ENCODE measurements at places on chromosomes 11 and 22.
A peak's percentile ranks its signal among the peaks of the same experiment; 100 is the strongest.

- no peak for DNase-seq
Measured at GRCh38 chr22:37922191-37922590, 16.1 kb downstream of the MICALL1 start.

DNA sequence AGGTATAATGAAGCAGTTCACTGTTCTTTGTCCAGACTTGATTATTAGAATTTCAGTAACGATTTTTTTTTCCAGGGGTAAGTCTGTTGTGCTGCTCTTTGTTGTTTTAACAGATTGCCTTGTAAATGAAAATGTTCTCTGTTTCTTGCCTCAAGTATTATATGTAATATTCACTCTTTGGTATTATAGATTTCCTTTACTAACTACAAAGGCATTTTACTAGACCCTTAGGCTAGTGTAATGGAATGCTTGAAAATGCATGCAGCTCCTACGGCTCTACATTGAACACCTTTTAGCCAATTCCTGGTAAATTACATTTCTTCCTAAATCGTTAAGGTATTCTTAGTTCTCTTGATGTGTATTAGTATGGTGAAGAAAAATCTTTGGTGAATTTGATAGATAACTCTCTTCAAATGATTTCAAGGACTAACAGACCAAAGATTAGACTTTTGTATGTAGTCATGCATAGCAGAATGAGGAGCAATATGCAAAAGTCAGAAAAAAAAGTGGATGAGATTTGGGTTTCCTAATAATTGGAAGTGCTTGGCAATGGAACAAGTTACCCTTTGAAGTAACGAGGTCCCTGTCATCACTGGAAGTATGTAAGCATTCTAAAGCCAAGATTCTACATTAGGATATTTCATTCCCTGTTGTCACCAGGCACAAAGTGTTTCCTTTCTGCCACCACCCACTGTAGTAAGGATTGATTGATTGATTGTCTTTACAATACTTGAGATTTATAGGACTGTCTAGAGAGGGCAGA, 113.1 kb downstream of the DBX1 start:
- no peak for DNase-seq

DNA sequence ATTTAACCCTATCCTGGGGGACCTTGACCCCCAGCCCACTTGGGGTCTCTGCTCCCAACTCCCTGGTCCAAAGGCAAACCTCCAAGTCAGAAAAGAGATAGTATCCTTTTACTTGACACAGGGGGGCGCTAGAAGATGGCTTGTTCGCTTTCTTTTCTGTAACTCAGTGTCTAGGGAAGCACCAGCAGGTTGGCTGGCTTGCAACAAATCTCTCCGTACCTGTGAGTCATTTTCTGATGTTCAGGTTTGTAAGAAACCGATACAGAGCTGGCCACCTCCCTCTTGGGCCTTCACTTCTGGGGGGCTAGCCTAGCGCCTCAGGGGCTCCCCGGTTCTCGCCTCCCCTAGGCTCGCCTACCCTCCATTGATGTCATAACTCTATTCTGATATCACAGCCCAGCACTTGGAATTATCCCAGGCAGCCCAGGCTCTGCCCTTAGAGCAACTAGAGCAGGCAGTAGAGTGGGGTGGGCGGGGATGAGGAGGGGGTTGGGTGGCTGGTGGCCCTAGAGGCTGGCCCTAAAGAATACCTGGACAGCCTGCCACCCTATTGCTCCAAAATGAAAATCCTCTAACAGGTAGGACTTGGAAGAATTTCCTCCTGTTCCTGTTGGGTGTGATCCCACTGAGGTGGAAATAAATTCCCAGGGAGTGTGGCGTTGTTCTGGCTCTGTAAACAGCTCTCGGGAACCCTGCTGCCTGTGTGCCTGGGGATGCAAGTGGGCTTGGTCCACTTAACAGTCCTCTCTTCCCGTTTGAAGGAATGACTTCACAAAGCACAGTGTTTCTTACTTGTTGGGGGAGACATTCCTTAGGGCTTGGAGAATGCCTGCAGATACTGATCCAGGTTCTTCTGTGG, 69.4 kb downstream of the OSBP2 start:
- DNase-seq = peak; percentile 66

DNA sequence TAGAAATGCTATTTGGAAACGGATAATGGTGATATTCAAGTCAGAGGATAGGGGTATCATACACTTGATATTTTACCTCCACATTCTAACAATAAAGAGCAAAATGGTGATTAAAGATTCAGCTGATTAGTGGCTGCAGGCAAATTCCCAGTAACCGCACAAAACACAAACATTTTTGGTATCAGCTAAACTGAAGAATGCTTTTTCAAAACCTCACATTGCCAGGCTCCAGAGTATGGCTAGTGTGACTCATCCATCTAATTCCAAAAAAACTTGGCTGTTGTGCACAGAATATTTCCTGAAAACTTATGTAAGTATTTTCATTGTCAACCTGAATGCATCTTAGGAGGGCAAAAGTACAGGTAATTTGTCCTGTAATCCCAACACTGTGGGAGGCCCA, 10.9 kb downstream of the SRPRA start:
- DNase-seq = no peak

GRCh38 chr11:117219995-117220394, 11.9 kb downstream of the PCSK7 start:
- no peak for DNase-seq

- DNase-seq = peak; percentile 54
Measured at GRCh38 chr22:17121233-17122195, at the start of gene TMEM121B. Gene TMEM121B (minus strand): TSS chr22:17121360. CDS start chr22:17121127, 233 bp downstream.

- DNase-seq = no peak
Measured at GRCh38 chr11:70627219-70627618, 228.9 kb downstream of the CTTN start.

DNA sequence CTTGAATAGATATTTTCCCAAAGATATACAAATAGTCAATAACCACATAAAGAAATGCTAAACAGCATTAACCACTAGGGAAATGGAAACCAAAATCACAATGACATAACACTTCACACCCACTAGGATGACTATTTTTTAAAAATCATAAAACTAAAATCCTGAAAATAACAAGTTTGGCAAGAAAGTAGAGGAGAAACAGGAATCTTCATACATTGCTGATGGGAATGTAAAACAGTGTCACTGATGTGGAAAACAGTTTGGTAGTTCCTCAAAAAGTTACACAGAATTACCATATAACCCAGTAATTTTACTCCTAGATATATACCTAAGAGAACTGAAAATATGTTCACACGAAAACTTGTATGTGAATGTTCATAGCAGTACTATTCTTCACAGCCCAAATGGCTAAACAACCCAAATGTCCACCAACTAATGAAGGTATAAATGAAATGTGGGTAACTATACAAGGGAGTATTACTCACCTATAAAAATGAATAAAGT, 12.5 kb downstream of the PICALM start:
- no peak for DNase-seq

DNA sequence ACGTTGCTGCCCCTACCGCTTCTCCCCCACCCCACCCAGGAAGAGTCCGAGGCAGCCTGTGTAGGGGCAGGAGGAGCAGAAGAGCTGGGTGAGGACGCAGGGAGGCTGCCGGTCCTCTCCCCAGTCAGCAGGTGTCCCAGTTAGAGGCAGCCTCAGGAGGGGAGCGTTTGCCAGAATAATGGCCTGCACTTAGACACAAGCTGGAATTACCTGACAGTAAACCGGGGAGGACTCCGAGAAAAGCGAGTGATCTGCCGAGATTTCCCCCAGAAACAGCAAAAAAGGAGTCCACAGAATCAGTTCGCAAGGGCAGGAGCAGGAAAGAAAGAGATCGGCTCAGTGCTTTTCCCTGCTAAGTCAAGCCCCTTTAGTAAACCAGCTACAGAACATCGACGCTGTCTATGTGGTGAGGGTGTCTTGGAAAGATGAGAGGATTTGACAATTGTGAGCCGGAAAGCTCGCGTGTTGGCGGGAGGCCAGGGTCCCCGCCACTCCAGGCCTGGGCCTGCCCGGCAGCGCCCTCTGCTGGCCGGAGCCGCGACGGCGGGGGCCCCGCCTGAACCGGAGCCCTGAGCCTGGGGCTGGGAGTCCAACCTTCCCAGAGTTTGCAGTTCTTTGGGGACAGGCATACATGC, 17.7 kb upstream of the THRSP start:
- DNase-seq = peak; percentile 51

- no peak for DNase-seq
Measured at GRCh38 chr11:2135648-2136201, 3.5 kb downstream of the IGF2 start.

- DNase-seq = no peak
Measured at GRCh38 chr11:134691985-134692384, 279.9 kb upstream of the B3GAT1 start.

- no peak for DNase-seq
Measured at GRCh38 chr11:103671143-103671651, 365.2 kb upstream of the DDI1 start.

DNA sequence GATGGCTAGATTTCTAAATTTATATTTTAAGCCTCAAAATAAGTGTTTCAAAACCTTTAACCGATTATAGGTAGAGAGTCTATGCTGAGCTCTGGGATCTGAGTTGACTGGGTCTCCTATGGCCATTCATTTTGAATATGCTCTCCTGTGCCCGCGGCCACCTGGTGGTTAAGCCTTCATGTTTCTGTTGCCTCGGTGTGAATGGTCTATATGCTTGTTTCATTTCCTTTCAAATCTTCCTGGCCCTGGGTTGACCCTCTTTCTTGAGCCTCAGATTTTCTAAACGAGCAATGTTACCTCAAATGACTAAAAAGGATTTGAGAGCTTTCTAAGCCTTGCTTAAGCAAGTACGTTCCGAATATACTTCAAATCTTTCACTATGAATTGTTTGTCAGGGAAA, 789.4 kb upstream of the KIRREL3 start:
- DNase-seq = peak; percentile 10

DNA sequence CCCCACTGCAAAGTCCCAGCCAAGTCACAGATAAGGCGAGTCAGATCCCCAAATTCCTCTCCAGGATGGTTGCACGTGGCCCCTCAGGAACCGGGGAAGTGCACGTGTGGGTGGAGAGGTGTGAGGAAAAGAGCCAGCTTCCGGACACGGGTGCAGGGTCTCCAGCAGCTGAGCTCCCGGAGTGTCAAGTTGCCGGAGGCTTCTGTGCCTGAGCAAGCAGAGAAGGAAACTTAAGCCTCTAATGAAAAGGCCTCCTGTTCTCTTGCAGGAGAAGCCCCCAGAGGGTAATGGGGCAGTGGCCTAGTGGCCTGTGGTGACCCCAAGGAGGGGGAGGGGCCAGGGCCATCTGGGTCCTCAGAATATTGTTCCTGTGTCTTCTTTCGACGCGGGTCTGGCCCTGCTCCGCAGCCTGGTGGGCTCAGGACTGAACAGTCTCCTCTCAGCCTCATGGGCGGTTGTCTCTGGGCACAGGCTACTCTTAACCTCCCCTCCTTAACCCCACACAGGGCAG, 147.9 kb downstream of the FEZ1 start:
- no peak for DNase-seq

DNA sequence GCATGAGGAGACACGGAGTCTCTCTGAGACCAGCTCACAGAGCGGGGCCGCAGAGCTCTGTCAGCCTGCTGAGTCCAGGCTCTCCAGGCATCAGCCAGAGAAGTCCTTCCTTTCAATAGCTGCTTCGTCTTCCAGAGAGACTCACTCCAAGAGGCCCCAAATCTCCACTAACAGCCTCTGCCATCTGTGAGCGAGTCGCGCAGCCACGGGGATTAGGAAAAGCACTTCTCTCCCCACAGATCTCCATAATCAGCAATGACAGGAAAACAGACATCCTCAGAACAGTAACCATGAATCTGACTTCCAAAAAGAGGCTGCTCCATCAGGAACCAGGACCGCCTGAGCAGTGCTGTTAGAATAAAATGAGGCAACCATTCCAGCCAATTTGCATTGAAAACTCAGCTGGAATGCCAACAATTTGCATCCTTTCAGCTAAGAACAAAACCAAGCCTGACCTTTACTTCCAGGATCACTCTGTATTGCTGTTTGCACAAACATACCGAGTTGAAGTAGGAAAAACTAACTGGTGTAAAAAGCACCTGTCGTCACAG, 65.4 kb downstream of the SMCO4 start:
- no peak for DNase-seq

DNA sequence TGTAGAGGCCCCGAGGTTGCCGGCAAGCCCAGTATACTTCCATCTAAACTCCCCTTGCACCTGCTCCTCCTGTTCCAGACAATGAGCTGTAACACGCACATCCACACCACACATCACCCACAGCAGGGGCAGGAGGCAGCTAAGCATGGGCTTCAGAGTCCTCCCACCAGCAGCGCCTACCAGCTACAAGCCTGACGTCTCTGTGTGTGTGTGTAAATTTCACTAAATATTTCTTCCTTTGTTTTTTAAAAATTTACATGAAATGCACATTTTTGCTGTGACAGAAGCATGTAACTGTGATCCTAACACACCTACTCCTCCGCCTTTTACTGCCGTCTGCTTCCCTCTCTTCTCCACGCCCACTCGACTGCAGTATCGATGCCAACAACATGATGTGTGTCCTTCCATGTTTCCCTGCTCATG, 29.4 kb upstream of the PACSIN2 start:
- DNase-seq = no peak

GRCh38 chr11:10640308-10640707, 53.2 kb downstream of the IRAG1 start:
- DNase-seq = no peak

DNA sequence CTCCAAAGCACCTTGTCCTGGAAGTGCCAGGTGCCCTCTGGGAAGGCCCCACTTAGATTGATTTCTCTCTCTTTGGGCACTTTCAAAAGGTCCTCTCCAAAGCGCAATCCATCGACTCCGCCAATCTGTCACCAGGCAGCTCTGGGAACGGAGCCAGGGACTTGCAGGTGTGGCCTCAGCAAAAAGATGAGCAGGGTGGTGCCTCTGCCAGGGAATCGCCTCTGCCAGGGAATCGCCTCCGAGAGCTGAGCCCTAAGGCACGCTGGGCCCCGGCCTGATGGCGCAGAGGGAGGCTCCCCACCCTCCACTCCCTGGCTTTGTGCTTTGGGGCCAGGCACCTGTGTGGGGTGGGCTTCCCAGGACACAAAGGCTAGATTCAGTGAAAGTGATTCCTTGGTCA, 1391.3 kb downstream of the TBC1D22A start:
- DNase-seq = no peak

DNA sequence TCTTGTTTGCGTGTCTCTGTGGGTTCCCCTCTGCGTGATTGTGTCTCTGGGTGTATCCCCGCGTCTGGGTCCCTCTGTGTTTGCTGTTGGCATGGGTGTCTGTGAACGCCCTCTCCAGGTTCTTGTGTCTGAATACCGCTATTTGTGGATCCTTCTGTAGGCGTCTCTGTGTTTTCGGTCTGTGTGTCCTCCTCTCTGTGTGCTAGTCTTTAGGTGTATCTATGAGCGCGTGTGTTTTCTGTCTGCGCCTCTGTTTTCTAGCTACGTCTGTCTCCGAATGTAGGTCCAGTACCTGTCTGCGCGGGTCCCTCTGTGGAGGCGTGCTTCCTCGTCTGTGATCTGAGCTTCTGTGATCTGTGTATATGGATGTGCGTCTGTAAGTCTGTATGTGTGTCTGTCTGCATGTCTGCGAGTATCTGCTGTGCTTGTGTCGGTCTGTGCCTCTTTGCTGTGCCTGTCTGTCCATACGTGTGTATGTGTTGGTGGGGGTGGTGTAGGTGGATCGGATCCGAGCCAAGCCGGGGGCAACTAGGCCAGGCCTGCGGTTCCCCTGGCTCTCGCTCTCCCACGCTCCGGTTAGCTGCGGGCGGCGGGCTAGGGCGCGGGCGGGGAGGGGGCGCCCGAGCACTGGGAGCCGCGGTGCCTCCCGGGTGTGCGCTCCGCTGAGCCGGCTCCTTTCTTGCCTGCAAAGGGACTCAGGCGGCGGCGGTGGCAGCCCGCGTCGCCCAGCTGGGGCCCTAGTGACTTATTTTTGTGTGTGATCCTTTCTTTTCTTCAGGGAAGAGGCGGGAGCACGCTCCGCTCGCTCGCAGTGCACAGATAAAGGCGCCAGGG, 105.3 kb upstream of the E2F8 start:
- no peak for DNase-seq

- DNase-seq = no peak
Measured at GRCh38 chr22:39243439-39244135, 1.2 kb downstream of the PDGFB start.

- no peak for DNase-seq
Measured at GRCh38 chr11:35619116-35619854, 1.0 kb downstream of the FJX1 start.
